ENCODE measurements at places on chromosomes 6 and 20.

- H3K4me3 ChIP-seq: peak overlapping the region; percentile 78
- peaks cover 22% of the 10 kb centered on the region for H3K4me1 ChIP-seq
- peak; percentile 61 for DNase-seq
- no peaks in the 10 kb centered on the region for H3K27me3 ChIP-seq
- no peaks in the 10 kb centered on the region for H3K36me3 ChIP-seq
Observed at GRCh38 chr20:8399947-8400346, 267.9 kb downstream of the PLCB1 start.

- peak overlapping the region; percentile 9 for H3K4me3 ChIP-seq
- no peaks in the 10 kb centered on the region for H3K36me3 ChIP-seq
- peaks cover 17% of the 10 kb centered on the region for H3K4me1 ChIP-seq
- DNase-seq: no peak
- no peak overlapping the region for H3K27ac ChIP-seq
Observed at GRCh38 chr6:105211831-105212230, 32.0 kb upstream of the POPDC3 start.

- no peaks in the 10 kb centered on the region for H3K27me3 ChIP-seq
- no peaks in the 10 kb centered on the region for H3K36me3 ChIP-seq
- H3K27ac ChIP-seq: no peak overlapping the region
- DNase-seq: no peak
- H3K4me1 ChIP-seq: no peaks in the 10 kb centered on the region
Observed at GRCh38 chr20:9457136-9457535, 57.3 kb upstream of the LAMP5 start.

GRCh38 chr6:167793421-167793820, 33.3 kb upstream of the AFDN start:
- no peak overlapping the region for H3K4me3 ChIP-seq
- H3K27me3 ChIP-seq: peaks cover 40% of the 10 kb centered on the region
- no peak for DNase-seq
- H3K4me1 ChIP-seq: peaks cover 5% of the 10 kb centered on the region
- no peak overlapping the region for H3K27ac ChIP-seq
- H3K36me3 ChIP-seq: no peaks in the 10 kb centered on the region

DNA sequence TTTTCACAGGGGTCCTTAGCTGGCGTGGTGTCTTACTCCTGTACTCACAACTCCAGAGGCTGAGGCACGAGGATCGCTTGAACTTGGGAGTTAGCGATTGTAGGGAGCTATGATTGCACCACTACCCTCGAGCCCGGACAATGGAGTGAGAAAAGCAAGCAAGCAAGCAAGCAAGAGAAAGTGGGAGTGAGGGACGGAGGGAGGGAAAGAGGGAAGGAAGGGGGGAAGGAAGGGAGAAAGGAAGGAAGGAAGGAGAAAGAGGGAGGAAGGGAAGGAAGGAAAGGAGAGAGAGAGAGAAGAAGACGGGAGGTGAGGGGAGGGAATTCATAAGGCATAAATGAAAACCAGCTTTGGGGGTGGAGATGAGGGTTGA, 120.5 kb downstream of the TRIM27 start:
- no peak overlapping the region for H3K4me3 ChIP-seq
- DNase-seq: no peak
- H3K27ac ChIP-seq: no peak overlapping the region
- H3K4me1 ChIP-seq: peaks cover 5% of the 10 kb centered on the region

DNA sequence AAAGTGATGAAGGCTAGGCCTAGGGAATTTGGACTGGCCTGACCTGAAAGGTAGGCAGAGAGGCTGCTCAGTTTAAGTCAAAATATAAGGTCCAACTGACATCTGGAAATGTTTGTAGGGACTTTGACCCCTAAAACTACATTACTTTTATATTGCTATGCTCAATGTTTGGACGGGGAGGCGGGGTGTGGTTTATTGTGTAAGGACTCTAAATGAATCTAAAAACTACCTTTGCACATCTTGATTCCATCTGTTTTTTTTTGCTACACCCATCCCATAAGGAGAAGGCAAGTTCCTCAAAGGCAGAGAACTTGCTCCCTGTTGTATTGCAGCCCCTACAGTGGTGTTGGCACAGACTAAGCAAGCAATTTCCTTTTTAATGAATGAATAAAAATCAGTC, 227.1 kb downstream of the HACE1 start:
- H3K4me1 ChIP-seq: no peaks in the 10 kb centered on the region
- no peak overlapping the region for H3K4me3 ChIP-seq
- no peaks in the 10 kb centered on the region for H3K36me3 ChIP-seq
- DNase-seq: no peak
- H3K27me3 ChIP-seq: no peaks in the 10 kb centered on the region

- peaks cover 22% of the 10 kb centered on the region for H3K27me3 ChIP-seq
- no peak overlapping the region for H3K27ac ChIP-seq
- no peak overlapping the region for H3K4me3 ChIP-seq
- no peaks in the 10 kb centered on the region for H3K36me3 ChIP-seq
Observed at GRCh38 chr20:48373555-48373934, 454.3 kb downstream of the PREX1 start.

DNA sequence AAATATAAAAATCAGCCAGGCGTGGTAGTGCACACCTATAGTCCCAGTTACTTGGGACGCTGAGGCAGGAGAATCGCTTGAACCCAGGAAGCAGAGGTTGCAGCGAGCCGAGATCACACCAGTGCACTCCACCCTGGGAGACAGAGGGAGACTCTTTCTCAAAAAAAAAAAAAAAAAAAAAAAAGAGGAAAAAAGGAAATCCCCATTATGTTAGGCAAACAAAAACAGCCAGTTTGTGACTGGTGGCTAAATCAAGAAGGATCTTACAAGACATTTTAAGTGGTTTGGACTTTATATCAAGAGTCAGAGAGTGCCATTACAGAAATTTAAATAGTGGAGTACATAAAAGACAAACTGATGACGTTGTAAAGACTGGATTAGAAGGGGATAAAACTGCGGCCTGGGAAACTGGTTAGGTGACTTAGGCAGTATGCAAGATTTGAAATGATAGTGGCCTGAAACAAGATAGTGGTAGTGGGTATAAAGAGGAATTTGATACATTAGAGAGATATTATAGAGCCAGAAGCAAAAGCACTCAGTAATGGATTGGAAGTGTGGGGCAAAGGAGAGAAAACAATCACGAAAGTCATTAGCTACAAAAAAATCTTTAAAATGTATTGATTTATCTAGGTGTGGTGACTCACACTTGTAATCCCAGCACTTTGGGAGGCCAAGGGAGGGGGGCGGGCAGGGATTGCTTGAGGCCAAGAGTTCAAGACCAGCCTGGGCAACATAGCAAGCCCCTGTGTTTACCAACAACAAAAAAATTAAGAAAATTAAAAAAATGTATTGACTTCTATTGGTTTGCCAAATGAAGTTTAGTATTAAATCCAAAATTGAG, 1.7 kb upstream of the MYO6 start:
- no peaks in the 10 kb centered on the region for H3K36me3 ChIP-seq
- H3K4me1 ChIP-seq: peaks cover 4% of the 10 kb centered on the region
- peaks cover 22% of the 10 kb centered on the region for H3K27me3 ChIP-seq

DNA sequence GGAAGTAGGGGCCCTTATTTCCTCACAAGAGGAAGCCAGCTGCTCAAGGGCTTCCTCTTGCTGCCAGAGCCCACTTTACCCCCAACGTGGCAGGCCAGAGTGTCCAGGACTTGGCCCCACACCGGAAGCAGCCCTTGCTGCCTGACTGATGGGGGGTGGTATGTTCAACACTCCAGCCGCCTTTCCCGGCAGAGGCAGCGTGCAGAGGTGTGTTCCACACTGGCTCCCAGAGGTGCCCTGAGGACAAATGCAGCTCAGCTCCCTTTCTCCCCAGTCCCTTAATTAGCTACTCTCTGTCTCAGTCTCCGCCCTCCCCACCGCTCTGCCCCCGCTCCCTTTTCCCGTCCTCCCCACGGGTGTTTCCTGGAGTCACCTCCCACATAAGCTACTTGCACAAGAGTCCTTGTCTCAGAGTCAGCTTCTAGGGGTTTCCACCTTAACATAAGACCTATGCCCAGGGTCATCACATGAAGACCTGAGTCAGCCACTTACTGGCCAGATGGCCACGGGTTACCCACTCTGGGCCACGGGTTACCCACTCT, 61.7 kb upstream of the SHLD1 start:
- H3K4me1 ChIP-seq: no peaks in the 10 kb centered on the region
- no peak for DNase-seq
- H3K27ac ChIP-seq: no peak overlapping the region
- H3K27me3 ChIP-seq: no peaks in the 10 kb centered on the region

DNA sequence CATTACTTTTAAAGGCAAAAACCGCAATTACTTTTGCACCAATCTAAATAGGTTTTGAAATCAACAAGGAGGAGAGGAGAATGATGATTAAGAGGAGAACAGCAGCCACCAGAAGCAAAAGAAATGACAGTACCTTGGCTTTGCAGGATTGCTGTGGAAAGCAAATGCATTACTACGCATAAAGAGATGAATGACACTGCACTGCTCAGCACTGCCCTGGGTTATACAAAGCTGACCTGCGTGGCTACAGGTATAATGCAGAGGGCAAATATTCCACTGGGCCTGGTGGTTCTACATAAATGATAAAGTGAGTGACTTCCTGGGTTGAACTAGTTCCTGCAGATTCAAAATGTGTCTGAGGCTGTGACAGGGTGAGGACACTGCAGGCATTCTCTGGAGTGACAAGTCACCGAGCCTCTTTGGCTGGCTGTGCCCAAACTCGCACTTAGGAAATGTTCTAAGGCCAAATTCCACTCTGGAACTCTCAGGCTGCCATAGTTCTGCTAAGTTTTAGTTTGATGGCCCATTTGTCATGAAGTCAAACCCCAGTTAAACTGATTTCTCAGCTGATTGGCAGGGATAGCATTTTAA, 78.6 kb downstream of the INSM1 start:
- H3K27ac ChIP-seq: no peak overlapping the region
- no peaks in the 10 kb centered on the region for H3K36me3 ChIP-seq
- H3K4me1 ChIP-seq: peaks cover 17% of the 10 kb centered on the region
- H3K4me3 ChIP-seq: no peak overlapping the region

GRCh38 chr20:19349879-19350278, 137.4 kb downstream of the SLC24A3 start:
- no peaks in the 10 kb centered on the region for H3K36me3 ChIP-seq
- H3K27me3 ChIP-seq: peaks cover 8% of the 10 kb centered on the region
- no peak for DNase-seq
- H3K27ac ChIP-seq: no peak overlapping the region

DNA sequence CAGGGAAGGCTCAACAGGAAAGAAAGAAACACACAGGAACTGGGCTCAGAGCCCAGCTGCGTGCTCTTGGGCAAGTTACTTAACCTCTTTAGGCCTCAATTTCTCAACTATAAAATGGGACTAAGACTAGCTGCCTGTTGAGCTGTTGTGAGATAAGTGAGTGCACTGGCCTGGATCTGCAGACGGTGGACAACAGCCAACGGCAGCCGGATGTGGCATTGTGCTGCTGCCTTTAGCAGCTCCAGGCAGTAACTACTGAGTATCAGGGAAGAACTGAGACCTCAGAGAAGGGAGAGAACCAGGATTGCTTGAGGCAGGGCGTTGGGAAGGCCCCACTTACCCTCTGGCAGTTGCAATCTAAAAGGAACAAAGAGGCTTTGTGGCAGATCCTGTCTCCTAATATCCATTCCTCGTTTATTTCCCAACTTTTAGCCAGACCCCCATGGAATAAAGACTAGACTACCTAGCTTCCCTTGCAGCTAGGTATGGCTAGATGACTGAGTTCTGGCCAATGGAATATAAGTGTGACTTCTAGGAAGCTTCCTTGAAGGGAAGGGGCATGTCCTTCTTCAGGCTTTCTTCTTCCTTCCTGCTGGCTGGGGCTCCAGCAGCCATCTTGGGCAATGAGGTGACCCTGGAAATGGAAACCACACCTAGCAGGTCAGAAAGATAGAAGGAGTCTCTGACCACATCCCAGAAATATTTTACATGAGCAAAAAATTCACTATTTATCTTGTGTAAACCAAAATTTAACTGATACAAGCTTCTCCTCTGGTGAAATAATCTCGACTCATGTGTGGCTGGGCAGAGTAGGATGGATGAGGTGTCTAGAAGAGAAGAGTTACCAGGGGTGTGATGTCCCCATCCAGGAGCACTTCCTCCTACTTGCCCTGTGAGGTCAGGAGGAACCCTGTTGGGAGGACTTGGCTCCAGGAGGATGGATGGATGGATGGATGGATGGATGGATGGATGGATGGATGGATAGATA, 67.6 kb downstream of the MRPL14 start:
- no peaks in the 10 kb centered on the region for H3K27me3 ChIP-seq
- H3K36me3 ChIP-seq: no peaks in the 10 kb centered on the region
- H3K4me1 ChIP-seq: peaks cover 22% of the 10 kb centered on the region

- DNase-seq: no peak
- peaks cover 61% of the 10 kb centered on the region for H3K27me3 ChIP-seq
- peaks cover 27% of the 10 kb centered on the region for H3K4me1 ChIP-seq
- H3K27ac ChIP-seq: no peak overlapping the region
- no peaks in the 10 kb centered on the region for H3K36me3 ChIP-seq
Observed at GRCh38 chr6:3229566-3230178, 2.2 kb upstream of the TUBB2B start.

- no peaks in the 10 kb centered on the region for H3K4me1 ChIP-seq
- DNase-seq: no peak
- peaks cover 7% of the 10 kb centered on the region for H3K27me3 ChIP-seq
- no peak overlapping the region for H3K4me3 ChIP-seq
- no peaks in the 10 kb centered on the region for H3K36me3 ChIP-seq
Observed at GRCh38 chr20:50014570-50015562, 32.1 kb downstream of the SNAI1 start.

DNA sequence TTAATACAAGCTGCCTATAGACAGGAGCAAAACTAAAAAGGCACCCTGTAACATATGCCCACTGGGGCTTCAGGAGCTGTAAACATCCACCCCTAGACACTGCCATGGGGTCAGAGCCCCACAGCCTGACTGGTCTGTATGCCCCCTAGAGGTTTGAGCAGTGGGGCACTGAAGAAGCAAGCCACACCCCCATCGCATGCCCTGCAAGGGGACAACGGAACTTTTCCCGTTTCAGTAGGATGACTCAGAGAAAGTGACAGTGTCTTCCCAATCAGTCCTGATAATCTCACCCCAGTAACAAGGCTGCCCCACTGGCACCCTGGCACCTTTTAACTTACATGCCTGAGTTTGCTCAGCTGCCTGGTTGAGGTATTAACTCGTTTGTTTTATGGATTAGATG, 35.9 kb downstream of the BEND3 start:
- no peaks in the 10 kb centered on the region for H3K36me3 ChIP-seq
- DNase-seq: no peak
- no peak overlapping the region for H3K4me3 ChIP-seq
- H3K4me1 ChIP-seq: no peaks in the 10 kb centered on the region

DNA sequence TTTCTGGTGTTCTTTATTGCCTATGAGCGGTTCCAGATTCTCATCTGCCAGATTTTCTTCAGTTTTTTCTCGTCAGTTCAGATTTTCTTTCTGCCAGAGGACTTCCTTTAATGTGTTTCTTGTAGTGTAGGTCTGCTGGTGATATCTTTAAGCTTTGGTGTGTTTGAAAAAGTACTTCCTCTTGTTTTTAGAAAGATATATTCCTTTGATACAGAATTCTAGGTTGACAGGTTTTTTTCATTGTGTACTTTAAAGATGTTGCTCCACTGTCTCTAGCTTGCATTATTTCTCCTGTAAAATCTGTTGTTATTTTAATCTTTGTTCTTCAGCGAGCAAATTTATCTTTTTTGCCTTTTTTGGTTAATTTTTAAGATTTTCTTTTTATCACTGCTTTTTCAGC, 36.9 kb downstream of the ASXL1 start:
- DNase-seq: no peak
- H3K4me3 ChIP-seq: no peak overlapping the region
- no peaks in the 10 kb centered on the region for H3K27me3 ChIP-seq
- peaks cover 8% of the 10 kb centered on the region for H3K4me1 ChIP-seq
- no peak overlapping the region for H3K27ac ChIP-seq
